Trophoblast cell (in vitro differentiated cells and primary cell): ENCODE measurements at places on chromosomes 5 and 9.

DNA sequence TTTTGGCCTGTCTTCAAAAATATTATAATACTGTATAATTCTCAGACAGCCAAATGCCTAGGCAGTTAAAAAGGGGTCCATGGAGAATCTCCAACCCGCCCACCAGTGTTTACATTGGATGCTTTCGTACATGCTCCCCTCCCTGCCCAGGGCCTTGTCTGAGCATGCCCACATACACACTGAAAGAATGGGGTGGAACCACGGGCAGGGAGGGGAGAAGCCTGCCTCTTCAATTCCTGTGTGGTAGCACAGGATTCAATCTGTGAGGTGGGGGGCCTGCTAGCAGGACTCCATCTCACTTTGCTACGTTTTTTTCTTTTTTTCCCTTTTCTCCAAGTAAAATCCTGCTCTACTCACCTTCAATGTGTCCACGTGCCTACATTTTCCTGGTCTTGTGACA lies 314.7 kb upstream of the GRAMD2B start:
- no peak for DNase-seq
- no peaks in the 10 kb centered on the region for H3K36me3 ChIP-seq
- H3K4me3 ChIP-seq: no peak overlapping the region
- no peak overlapping the region for H3K27ac ChIP-seq

- no peak for DNase-seq
- H3K27me3 ChIP-seq: no peaks in the 10 kb centered on the region
- H3K27ac ChIP-seq: no peak overlapping the region
- H3K36me3 ChIP-seq: peaks cover 4% of the 10 kb centered on the region
Measured at GRCh38 chr9:15612962-15613361, 60.1 kb downstream of the CCDC171 start.

GRCh38 chr9:81430727-81431126 lies 258.6 kb downstream of the TLE1 start:
- H3K4me1 ChIP-seq: no peaks in the 10 kb centered on the region
- H3K27me3 ChIP-seq: no peaks in the 10 kb centered on the region

DNA sequence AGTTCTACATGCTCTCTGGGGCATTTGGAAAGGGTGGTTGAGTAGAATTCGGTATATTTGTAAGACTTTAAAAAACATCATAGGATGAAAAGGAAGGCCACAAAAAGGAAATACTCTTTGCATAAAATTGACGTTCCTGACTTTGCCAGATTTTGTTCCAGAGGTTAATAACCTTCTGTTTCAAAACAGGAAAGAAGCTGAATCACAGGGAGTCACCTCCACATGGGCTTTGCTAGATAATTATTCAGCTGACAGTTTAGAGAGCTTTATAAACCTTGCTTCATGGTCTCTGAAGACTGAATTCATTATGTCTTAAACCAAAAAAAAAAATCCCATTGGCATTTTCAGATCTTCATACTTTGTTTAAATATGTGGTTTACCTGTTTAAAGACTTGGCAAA lies 203.7 kb downstream of the SEMA6A start:
- H3K27ac ChIP-seq: no peak overlapping the region
- DNase-seq: no peak
- no peaks in the 10 kb centered on the region for H3K27me3 ChIP-seq
- H3K36me3 ChIP-seq: no peaks in the 10 kb centered on the region
- H3K4me3 ChIP-seq: no peak overlapping the region

GRCh38 chr5:38576961-38577684 lies 20.7 kb upstream of the LIFR start:
- no peaks in the 10 kb centered on the region for H3K36me3 ChIP-seq
- H3K27ac ChIP-seq: no peak overlapping the region
- H3K27me3 ChIP-seq: no peaks in the 10 kb centered on the region
- H3K4me3 ChIP-seq: no peak overlapping the region
- DNase-seq: no peak
